ENCODE measurements at places on chromosomes 6 and 20.

DNA sequence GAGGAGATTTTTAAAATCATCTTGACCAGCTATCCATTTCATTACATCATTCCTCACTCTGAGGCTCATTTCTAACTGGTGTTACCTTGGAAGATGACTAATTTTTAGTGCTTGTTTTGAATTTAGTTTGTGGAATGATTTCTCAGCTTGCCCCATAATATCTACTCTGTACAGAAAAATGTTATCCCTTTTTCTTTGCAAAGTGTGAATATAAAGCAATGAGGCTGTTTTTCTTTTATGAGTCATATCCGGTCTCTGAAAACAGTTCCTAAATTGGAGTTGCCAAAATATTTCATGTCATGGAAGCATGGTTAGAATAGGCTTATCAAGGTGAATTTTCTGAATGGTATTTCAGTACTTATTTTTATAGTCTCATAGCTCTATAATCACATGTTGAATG is 43.8 kb downstream of the FUT9 start:
- no peak for DNase-seq

GRCh38 chr6:158536084-158536890 is 23.6 kb upstream of the TMEM181 start:
- peak; percentile 41 for DNase-seq

DNA sequence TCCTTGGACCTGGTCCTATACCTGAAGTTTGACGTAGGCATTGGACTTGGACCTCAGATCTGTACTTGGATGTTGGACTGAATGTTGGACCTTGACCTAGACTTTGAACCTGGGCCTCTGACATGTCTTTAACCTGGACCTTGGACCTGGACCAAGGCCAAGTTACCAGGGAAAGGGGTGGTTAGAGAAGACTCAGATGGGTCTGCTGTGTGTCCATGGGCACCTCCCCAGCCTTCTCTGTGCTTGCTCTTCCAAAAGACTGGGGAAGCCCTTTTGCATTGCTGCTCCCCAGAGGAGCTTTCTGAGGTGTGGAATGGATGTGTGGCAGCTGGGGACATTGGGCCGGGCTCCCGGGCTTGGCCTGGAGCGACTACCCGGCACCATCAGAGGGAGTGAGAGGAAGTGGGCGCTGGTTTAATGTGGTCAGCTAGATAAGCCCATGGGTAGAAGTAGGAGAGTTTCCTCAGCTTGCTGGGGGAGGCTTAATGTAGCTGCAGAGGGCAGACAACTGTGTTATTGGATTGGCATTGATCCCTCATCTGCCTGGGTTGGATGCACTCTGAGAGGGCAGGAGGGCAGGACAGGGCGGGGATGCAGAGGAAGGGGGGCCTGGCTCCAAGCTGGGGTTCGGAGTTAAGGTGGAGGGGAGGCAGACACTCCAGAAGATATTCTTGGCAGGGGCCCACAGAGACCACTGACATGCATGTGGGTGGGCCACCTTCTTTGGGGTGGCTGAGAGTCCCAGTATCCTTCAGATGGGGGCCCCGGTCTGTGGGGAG is 4.2 kb downstream of the SCRT2 start:
- DNase-seq: no peak

GRCh38 chr6:1257778-1258177 is 54.1 kb upstream of the FOXQ1 start:
- DNase-seq: no peak

DNA sequence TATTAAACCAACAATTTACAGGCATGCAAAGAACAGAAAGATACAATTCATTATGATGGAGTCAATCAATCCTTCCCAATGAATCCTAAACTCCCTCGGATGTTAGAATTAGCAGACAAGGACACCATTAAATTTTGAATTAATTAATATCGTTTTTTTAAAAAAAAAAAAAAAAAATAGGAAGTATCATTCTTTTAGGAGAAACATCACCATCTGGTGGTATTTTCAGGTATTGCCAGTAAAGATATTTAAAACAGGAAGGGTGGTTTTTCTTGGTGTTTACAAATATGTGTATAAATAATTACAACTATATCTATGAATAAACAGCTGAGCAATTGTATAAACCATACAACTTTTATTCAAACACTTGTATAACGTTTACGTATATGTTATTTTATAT is 564.4 kb downstream of the HAO1 start:
- no peak for DNase-seq

DNA sequence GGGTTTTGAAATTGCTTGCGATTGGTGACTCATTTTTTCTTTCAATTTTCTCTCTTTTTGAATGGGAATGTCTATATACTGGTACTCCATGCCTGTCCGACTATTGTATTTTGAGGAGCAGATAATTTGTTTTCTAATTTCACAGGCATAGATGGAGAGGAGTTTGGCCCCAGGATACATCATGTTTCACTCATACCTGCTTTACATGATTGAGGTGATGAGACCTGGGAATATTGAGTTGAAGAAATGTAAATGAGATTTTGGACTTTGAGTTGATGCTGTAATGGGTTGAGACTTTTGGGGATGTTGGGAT is 253.1 kb upstream of the RAB32 start:
- DNase-seq: no peak

- peak; percentile 61 for DNase-seq
These were observed 161.6 kb upstream of the TNFAIP3 start for GRCh38 chr6:137705160-137706082.

GRCh38 chr20:11001302-11001701 is 327.5 kb upstream of the JAG1 start:
- DNase-seq: no peak

- DNase-seq: no peak
These were observed 54.0 kb upstream of the HMGCLL1 start for GRCh38 chr6:55632953-55633352.

DNA sequence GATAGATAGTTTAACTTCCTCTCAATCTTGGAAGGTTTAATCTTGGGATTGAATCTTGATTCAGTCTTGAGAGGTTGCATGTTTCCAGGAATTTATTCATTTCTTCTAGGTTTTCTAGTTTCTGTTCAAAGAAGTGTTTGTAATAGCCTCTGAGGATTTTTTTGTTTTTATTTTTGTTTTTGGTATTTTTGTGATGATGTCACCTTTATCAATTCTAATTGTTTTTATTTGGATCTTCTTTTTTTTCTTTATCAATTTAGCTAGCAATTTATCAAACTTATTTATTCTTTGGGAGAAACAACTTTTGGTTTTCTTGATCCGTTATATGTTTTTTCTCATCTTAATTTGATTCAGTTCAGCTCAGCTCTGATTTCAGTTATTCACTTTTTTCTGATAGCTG is 41.5 kb upstream of the ADGRB3 start:
- no peak for DNase-seq

DNA sequence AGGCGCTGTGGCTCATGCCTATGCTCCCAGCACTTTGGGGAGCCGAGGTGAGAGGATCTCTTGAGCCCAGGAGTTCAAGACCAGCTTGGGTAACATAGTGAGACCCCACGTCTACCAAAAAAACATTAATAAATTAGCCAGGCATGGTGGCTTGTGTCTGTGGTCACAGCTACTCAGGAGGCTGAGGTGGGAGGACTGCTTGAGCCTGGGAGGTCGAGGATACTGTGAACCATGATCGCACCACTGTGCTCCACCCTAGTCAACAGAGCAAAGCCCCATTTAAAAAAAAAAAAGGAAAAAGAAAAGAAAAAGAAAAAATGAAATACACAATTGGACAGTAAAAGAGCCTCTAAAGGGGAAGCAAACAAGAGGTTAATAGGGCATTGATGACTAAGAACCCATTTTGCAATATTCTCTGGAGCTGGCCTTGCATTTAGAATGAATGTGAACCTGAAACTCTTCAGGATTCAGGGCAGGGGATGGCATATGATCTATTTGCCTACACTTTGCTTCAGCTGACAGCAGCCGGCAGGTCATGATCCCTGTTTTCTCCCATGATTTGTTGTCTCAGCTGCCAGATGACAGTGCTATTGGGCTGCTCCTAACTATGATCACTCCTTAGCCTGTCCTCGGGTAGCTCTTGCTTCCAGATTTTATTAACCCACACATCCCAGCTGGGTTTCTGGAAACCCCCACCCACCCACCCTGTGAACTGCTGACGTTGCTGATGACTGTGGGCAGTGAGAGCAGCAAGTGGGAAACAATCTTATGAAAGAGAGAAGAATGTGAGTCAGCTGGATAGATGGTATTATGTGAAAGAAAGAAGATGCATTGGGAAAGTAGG is 83.8 kb upstream of the ELOVL5 start:
- no peak for DNase-seq

- DNase-seq: no peak
These were observed 13.4 kb downstream of the PTK7 start for GRCh38 chr6:43089467-43089866.

DNA sequence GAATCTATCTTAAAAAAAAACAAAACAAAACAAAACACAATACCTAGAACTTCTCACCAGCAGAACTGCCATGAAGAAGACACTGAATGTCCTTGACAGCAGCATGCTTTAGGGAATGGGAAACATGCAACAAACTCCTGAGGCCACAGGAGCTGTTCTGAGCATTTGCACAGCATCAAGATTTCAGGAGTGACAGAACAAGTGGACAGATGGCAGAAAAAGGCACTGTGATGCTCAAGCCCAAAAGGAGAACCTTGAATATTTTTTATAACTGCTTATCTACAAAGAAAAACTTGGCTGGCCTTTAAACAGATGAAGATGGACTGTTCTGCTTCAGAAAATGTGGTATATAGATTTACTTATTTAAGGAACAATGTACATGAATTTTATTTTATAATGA is 158.9 kb downstream of the RALGAPA2 start:
- no peak for DNase-seq

GRCh38 chr6:122610690-122611455 is 668 bp downstream of the PKIB start:
- DNase-seq: peak; percentile 10

GRCh38 chr6:81487489-81487888 is 265.0 kb downstream of the TENT5A start:
- DNase-seq: no peak

DNA sequence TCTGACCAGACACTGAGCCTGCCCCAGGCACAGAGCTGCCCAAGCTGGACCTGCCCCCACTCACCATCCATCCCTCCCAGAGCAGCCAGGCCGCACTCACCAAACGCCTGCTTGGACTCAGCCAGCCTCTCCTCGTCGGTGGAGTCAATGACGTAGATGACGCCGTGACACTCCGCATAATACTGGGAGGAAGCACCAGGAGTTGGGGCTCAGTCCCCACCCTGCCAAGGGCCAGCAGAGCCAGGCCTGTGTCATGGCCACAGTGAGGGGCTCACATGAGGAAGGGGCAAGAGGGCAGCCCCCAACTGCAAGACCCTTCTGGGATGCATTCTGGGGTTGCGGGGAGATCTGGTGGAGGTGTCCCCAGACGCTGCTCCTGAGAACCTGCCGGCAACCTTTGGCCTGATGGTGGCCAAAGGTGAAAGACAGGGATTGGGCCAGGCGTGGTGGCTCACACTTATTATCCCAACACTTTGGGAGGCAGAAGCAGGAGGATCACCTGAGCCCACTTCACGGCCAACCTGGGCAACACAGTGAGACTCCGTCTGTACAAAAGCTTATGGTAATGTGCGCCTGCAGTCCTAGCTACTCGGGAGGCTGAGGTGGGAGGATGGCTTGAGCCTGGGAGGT is 5.6 kb downstream of the ARFRP1 start:
- DNase-seq: no peak

DNA sequence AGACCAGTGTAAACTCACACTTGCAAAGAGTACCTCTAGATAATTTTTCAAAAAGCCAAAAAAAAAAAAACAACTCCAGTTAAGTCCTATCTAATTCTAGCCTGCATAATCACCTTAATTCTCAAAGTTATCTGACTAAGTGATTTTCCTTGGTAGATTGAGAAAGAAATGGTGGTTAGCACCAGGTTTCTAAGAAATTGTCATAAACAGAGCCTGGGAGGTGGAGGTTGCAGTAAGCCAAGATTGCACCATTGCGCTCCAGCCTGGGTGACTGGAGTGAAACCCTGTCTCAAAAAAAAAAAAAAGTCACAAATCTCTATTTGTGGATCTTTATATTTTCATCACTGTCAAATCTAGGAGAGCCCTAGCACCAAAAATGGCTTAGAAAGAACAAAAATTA is 8.9 kb downstream of the FBXO5 start:
- no peak for DNase-seq

DNA sequence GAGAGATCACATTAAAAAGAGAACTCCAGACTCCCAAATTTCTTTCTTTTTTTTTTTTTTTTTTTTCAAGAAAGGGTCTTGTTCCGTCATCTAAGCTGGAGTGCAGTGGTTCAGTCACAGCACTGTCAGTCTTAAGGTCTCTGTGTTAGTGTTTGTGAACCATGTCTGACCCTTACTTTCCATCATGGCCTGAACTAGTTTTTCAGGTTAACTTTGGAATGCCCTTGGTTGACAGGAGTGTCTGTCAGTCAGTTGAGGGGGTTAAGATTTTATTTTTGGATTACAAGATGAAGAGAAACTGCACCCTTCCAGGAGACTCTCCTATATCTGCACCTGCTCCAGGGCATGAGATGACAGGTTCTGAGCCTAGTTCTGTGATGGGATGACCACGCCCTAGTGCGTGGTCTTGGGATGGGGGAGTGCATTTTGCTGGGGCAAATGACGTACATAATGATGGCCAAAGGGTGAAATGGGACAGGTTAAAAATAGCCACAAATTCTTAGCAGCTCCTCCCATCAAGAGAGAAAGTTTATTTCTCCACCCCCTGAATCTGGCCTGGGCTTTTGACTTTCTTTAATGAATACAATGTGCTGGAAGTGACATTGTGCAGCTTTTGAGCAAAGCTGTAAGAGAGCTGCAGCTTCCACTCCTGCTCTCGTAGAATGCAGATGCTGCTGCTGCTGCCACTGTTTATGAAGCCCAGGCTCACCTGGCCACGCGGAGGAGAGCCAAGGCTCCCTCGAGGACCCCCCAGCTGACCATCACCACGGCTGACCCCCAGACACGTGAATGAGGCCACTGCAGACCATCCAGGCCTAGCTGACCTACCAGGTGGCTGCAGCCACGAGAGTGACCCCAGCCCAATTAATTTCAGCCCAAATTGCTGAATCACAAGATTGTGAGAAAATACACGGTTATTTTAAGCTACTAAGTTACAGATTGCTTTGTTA is 29.7 kb upstream of the FAM50B start:
- DNase-seq: no peak

DNA sequence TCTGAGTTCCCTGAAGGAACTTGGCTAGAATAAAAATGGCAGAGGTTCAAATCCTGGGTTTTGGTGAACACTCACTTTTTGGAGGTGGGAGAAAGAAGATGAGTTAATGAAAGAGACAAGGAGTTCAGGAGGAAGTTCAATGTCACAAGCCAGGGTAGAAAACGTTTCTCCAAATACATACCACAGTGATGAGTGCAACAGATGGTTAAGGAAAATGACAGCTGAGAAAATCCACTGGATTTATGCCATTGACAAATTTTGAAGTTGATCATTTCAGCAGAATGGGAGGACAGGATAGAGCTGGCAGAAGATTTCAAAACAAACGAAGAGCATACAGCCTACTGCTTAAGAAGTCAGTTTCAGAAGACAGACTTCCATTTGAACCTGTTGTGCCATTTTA is 122.7 kb downstream of the GFRAL start:
- no peak for DNase-seq

DNA sequence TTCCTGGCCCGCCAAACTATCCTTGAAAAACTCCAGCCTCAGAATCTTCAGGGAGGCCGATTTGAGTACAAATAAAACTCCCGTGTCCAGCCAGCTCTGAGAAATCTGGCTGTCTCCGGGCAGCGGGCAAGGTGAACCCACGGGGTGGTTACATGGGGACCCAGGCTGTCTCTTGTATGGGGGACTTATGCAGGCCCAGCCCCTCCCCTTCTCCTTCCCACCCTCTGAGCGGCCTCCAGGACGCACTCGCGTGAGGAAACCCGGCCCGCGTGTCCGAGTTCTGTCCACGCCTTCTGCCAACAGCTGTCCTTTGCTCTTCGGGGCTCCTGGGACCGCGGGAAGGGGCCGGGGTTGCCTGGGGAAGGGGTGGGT is 36.3 kb upstream of the BLCAP start:
- DNase-seq: no peak

- no peak for DNase-seq
These were observed 22.1 kb upstream of the TENT5A start for GRCh38 chr6:81774542-81774941.
